CD4-positive, alpha-beta T cell treated with Interferon alpha-2 for 1 hour (primary cell): ENCODE measurements at places on chromosomes 4 and X.

DNA sequence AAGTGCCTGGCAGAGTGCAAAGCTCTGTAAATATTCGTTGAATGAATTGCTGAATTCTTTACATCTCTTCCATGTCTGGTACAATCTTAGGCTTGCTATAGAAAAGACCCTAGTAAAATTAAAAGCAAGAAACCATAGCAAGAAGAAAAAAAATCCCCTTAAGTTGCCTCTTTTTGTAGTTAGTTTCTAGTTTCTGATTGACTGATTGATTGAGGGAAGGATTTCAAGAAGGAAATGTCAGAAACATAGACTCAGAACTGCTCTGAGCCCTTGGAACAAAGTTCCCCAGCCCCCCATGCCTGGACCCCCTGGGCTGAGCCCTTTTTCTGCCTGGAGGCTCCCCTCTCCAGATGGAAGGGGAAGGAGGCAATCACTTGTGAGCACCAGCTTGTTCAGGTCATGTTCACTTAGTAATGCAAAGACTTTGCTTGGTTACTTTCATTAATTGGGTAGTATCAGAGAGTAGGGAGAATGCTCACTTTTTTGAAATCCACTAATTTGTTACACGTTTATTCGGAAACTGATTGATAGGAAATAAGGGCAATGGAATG, 35.6 kb downstream of the DAPP1 start:
- DNase-seq, result no peak

GRCh38 chr4:127403471-127404084, 229.2 kb upstream of the INTU start:
- DNase-seq, result no peak

GRCh38 chr4:80005863-80006262, 67.2 kb downstream of the ANTXR2 start:
- DNase-seq, result no peak

GRCh38 chr4:40531636-40532023, 98.0 kb downstream of the RBM47 start:
- no peak for DNase-seq

DNA sequence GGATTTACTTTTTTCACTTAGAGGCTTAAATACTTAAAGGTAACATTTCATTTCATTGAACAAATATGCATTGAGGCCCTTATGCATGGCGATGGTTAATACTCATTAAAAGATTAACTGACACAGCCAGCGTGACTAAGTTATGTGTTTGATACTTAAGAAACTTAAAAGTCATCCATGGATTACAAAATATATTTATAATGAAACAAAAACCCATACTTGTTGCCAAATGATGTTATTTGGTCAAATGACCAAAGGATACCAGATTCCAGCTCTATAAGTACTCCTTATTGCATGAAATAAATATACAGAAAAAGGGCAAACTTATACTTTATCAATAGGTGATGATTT, 26.7 kb downstream of the ZNF330 start:
- no peak for DNase-seq

- no peak for DNase-seq
Measured at GRCh38 chrX:99901091-99901490, 509.0 kb downstream of the PCDH19 start.

DNA sequence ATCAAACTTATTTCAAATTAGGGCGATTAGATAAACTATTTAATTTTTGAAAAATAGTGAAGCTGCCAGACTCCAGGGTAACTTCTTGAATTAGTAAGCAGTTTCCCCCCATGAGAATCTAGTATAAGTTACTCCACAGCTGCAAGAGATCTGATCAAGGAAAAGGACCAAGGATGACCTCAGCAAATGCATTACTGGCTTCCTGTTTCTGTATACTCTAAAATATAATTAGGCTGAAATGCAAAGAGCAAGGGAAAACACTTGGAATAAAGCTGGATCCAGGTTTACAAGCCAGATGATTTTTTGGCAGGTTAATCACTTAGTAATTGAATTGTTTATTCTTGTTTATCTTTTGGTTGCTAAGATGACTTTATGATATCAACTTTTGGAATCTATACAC, 13.4 kb upstream of the P2RY10 start:
- no peak for DNase-seq

DNA sequence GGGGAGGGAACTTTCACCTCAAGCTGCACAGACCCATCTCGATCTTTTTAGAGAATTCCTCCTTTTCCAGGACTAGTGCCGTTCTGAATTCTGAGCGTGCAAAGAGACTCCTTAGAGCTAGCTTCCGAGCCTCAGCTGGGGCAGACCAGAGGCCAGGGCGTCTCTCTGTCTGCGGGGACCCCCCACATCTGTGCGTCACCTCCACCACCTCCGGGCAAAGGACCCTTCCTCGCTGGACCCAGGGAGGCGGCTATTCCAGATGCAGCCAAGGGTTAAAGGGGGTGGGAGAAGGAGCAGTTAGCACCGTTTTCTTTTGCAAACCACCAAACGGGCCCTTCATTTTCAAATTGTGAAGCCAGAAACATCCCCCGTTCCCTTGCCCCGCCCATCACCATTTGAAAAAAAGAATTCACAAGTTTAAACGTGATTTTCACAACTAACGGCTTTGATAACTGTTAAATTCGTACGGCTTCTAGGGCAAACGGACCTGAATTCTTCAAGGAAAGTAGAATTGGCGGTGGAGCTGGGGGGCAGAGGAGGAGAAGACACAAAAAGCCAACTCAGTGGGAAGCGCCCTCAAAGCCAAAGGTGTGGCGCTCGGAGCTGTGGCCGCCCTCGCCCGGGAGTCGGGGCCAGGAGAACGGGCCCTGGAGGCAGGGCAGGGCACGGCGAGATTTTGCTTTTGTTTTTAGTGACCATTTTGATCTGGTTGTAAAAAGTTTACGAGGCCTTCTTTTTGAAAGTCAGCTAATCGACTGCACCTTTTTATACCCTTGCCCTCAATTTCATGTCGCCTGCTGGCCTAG, 3.3 kb upstream of the PDGFRA start:
- no peak for DNase-seq

- no peak for DNase-seq
Measured at GRCh38 chr4:7430368-7430964, 4.3 kb downstream of the PSAPL1 start.

DNA sequence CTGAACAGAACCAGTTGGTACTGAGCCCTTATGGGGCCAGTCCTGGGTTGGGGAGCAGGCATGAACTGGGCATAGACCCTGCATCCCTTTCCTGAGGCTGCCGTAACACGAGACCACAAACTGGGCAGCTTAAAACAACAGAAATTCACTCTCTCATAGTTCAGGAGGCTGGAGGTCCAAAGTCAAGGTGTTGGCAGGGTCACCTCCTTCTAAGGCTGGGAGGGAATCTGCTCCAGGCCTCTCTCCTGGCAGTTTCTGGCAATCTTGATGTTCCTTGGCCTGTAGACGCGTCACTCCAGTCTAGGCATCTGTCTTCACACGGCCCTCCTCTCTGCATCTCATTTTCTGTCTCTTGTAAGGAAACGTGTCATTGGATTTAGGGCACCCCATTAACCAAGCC, 19.8 kb upstream of the SORCS2 start:
- DNase-seq, result no peak

- DNase-seq, result no peak
Measured at GRCh38 chr4:4492161-4492847, 49.5 kb downstream of the STX18 start.

DNA sequence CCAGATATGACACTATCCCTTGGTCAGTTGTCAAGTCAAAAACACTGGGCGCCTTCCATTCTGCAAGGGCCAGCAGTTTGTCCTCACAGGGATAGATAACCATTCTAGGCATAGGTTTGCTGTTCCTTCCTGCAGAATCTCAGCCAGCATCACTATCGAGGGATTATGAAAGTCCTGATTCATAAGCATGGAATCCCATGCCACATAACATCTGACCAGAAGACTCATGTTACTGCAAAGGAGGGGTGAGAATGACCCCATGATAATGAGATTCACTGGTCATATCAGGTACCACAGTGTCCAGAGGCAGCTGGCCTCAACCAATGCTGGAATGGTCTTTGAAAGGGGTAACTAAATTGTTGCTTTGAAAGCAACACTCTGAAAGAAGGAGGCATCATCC, 84.7 kb downstream of the OTC start:
- no peak for DNase-seq

GRCh38 chr4:148120216-148120615, 322.0 kb downstream of the NR3C2 start:
- DNase-seq, result no peak

GRCh38 chr4:84856468-84857049, 109.9 kb downstream of the WDFY3 start:
- DNase-seq, result no peak

- DNase-seq, result no peak
Measured at GRCh38 chr4:94208266-94208665, 601 bp downstream of the SMARCAD1 start.

GRCh38 chr4:43089730-43090129, 197.2 kb downstream of the GRXCR1 start:
- DNase-seq, result no peak

GRCh38 chr4:138951764-138952163, 63.8 kb upstream of the NOCT start:
- no peak for DNase-seq

DNA sequence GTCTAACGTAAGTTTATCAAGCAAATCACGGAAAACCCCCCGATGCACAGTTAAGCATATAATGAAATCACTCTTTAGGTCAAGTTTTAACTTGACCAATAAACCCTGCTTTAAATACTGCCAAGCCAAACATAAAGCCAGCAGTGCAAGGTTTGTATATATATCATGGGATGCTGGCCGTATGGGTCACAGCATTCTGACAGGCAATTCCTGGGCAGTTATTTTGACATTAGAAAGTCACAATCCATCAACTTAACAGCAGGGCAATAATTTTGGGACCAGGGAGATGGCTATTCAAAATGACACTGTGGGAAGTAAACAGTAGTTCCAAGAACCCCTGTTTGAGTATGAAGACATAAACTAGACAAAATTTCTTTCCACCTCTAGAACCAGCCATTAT, 116.9 kb downstream of the ZNF827 start:
- no peak for DNase-seq

GRCh38 chrX:13658602-13659001, 5.7 kb downstream of the TCEANC start:
- DNase-seq, result peak; percentile 27

- DNase-seq, result no peak
Measured at GRCh38 chrX:97787849-97788248, 904.1 kb downstream of the RPA4 start.

DNA sequence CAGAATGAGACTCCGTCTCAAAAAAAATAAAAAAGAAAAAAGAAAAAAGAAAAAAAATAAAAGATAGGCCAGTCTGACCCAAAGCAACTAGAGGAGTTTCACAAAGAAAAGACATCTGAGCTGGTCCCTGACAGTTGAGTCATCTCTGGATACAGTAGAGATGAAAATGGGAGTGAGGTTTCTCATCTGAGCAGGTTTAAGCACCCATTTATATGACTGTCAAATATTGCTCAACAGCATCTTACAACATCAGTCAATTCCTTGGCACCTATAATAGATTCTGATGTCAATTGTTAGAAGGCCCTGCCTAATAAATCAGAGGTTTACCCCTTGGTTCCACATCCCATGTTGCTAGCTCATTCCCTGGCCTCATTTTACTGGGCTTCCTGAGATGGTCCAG, 490.5 kb downstream of the MAGEE1 start:
- no peak for DNase-seq

GRCh38 chr4:94763005-94763404, 5.2 kb downstream of the BMPR1B start:
- no peak for DNase-seq

DNA sequence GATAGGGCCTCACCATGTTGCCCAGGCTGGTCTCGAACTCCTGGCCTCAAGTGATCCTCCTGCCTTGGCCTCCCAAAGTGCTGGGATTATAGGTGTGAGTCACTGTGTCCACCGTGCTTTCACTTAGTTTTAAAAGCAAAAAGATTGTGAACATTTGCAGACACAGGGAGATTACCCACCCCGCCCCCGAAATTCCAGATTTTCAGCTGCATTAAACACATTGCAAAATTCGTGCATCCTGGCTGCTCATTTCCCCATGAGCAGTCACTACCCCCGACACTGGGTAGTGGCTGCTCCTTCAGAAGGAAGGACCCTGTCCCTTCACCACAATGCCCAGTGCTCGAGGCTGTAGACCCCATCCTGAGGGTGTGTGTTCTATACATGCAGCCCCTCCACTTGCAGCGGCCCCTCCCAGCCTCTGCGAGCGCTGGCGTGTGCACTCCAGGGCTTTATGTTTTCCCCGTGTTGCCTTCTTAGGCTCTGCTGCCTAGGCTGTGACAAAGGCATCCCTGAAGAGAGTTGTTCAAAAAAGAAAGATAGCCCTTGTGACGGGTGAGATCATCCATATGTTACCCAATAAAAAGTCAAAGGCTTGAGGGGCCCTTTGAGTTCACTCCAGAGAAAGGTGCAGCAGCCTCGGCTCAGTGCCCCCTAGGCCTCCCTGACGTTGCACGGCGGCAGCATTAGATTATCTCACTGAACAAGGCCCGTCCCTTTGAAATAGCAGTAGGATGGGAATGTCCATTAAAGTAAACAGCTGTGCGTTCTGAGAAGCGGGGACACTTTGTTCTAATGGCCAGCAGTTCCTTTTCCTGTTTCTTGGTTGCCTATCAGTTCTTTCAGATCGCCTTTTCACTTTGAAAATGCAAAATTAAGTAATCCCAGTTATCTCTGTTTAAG, 71.6 kb downstream of the SHROOM2 start:
- DNase-seq, result no peak

- DNase-seq, result peak; percentile 41
Measured at GRCh38 chrX:134764202-134764785, 106.0 kb upstream of the PLAC1 start.

DNA sequence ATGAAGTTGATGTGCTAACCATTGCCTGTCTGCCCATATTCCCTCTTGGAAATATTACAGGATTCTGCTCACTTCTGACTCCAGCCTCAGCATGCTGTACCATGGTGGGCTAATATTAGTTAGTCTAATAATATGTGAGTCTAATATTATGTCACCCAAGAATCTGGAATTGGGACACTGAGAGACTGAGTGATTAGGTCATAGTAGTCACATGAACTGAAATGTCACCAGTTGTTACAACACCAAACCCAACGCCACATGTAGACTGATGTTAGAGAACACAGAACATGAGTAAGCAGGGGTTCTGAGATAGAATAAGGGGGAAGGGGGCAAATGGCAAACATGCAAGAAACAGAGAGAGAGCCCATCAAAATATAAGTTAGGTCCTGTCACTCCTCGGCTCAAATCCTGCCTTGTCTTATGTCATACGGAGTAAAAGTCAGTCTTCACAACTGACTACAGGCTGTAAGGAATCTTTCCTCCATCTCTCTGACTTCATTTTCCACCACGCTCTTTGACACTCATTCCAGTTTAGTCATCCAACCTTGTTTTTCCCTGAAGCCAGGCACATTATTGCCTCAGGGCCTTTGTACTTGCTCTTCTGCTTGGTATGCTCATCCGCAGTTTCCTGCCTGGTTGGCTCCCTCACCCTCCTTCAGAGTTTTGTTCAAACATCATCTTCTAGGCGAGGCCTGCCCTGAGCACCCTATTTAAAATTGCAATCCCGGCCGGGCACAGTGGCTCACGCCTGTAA, 9.6 kb upstream of the SLAIN2 start:
- DNase-seq, result no peak

- no peak for DNase-seq
Measured at GRCh38 chr4:121789455-121789854, 11.7 kb upstream of the EXOSC9 start.
